DMS53 (cell line): ENCODE measurements at places on chromosomes 3 and 15.

DNA sequence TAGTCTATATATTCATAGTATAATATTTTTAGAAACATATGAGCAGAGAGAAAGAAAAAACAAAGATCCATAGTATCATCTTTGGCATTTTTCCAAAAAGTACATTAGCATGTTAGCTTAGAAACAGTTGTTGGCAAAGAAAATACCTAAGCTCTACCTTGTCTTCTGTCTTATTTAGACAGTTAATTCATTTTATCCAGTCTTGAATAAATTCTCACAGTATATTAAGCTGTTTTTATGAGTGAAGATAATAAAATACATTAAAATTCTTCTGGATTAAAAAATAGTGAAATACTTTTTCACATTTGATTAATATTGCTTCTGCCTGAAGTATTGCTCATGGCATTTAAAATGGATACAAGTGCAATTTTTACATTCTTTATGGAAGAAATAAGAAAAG is 145.2 kb downstream of the ZIC1 start:
- DNase-seq = no peak

- DNase-seq = no peak
Observed at GRCh38 chr3:126530171-126531050, 6.5 kb downstream of the CHST13 start.

DNA sequence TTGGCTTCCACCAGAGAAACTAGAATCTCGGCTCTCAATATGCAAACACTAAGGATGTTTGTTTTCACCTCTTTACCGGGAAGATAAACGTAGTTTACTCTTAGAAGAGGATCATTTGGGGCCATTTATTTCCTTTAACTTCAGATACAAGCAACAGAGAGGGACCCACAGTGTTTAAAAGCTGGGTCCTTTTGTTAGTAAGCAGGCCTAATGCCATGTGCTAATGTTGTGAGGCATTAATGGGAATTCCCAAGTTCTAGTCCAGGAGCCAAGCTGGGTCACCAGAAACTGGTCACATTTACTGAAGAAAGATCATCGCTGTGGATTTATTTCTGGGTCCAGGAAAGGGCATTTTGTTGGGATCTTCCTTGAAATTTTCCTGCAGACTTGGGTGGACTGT is 78.1 kb upstream of the ADAMTS9 start:
- DNase-seq = no peak

GRCh38 chr3:9837701-9838582 is 5.9 kb downstream of the RPUSD3 start:
- DNase-seq = no peak

DNA sequence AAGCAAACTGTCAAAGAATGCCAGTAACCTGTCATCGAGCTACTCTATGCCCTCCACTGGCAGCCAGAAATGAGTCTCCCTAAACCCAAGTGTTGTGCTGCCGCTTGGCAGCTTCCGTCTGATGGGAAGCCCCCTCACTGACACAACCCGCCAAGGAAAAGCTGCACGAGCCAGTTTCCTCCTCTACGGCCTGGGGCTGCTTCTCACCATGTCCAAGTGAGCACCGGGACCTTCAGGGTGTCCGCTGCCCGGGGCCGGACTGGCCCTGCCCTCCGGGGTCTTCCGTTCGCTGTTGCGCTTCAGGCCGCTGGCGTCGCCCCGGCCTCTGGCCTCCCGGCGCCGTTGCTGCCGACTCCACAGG is 490 bp downstream of the TOMM70 start:
- peak; percentile 54 for DNase-seq

- no peak for DNase-seq
Observed at GRCh38 chr3:163863146-163863545, 1215.2 kb downstream of the SI start.

- no peak for DNase-seq
Observed at GRCh38 chr3:140166861-140167599, 232.0 kb downstream of the CLSTN2 start.

DNA sequence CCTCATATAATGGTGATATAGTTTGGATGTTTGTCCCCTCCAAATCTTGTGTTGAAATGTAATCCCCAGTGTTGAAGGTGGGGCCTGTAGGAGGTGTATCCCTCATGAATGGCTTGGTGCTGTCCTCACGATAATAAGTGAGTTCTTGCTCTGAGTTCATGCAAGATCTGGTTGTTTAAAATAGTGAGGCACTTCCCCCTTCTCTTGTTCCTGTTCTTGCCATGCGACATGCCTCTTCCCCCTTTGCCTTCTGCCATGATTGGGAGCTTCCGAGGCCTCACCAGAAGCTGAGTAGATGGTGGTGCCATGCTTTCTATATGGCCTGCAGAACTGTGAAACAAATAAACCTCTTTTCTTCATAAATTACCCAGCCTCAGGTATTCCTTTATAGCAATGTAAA is 39.2 kb downstream of the REC114 start:
- DNase-seq = no peak

GRCh38 chr3:25038922-25039321 is 389.1 kb upstream of the RARB start:
- DNase-seq = no peak

DNA sequence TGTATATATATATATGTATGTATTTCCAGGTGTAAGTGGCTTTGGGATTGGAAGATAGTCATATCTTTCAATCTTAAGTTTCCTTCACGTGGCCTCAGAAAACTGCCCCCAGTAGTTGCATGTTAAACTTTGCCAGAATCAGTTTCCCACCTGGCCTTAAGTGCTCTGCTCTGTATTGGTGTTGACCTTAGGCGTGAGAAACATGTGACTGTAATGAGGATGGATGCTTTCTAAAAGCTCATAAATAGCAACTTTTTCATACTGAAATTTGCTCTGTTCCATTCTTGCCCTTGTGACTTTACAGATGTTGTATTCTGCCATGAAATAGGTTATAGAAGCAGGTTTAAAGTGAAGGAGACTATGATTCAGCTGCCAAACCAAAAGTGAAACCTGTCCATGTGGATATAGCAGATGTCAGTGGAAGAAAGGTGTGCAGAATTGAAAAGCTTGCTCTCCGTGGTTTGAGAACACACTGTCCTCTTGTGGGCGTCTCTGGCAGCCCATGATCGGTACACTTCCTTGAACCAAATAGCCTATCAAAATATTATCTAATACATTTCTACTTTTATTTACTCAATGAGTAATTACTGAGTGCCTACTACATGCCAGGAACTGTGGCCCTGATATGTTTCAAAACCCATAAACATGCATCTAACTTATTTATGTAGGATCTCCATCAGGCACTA is 15.8 kb downstream of the SCG5 start:
- DNase-seq = peak; percentile 54

DNA sequence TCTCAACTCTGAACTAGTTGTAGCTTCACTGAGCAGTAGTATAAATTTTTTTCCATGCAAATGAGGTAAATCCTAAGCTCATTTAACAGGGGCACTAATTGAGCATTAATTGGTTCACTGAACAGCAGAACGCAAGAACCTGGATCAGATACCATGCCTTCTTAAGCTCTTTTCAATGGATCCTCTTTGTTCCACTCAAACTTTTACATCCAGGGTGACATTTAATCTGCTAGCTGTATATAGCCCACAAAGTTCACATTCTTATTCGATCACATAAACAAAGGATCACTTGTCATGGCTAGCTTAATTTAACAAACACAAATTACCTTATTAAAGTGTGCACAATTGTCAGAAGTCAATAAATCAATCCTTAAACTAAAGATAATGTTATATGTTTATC is 281.6 kb downstream of the CNTN6 start:
- DNase-seq = no peak

- no peak for DNase-seq
Observed at GRCh38 chr3:124048967-124049798, 57.3 kb upstream of the ROPN1 start.

GRCh38 chr3:11415099-11415498 is 142.9 kb downstream of the ATG7 start:
- no peak for DNase-seq

- DNase-seq = no peak
Observed at GRCh38 chr3:25603703-25604102, 61.0 kb downstream of the TOP2B start.

DNA sequence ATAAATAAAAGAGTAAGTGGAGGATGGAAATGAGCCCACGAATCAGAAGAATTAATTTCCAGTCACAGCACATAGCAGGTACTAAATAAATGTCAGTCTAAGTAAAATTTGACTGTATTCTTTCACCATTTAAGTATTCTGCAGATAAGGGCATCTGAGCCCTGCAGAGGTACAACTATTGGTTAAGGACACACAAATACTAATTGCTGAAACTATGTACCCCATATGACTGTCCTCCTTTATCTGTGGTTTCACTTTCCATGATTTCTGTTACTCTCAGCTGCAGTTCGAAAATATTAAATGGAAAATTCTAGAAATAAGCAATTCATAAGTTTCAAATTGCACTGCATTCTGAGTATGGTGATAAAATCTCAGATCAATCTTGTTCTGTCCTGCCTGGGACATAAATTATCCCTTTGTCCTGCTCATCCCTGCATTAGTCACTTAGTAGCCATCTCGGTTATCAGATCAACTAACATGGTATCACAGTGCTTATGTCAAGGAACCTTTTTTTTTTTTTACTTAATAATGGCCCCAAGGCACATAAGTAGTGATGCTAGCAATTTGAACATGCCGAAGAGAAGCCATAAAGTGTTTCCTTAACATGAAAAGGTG is 95.1 kb downstream of the LSAMP start:
- no peak for DNase-seq

GRCh38 chr15:98444138-98444537 is 204.2 kb upstream of the IGF1R start:
- no peak for DNase-seq

DNA sequence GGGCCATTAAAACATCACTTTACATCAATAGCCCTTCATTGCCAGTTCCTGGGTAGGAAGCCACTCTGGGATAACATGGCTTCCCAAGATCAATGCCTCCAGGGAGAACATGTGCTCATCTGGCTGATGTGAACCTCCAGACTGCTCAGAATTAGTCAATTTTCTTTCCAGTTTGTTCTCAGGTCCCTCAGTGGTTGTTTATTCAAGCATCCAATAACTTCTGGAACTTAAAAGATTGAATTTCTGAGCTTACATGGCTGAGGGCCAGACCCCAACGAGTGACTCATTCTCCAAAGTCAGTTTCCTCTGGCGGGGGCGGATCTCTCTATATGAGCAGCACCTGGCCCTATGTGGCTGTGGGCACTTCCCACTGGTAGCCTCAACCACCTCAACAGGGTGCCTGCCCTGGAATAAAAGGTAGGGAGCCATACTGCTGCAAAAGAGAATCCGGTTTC is 34.0 kb downstream of the LYZL4 start:
- DNase-seq = peak; percentile 18

DNA sequence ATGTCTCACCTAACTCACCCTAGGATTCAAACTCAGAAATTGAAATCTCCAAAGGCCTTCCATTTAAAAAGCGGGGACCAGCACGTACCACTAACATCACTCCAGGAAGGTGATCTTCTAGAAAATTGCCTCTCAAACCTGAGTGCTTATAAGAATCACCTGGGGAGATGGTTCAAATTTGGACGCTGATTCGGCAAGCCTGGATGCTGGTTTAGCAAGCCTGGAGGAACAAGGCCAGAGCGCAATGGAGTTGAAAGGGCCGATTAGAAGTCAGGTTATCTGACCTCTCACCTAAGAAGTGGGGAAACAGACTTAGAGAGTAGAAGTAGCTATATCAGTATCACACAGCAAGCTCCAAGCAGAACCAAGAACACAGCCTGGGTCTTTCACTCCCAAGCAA is 68.2 kb downstream of the SSUH2 start:
- no peak for DNase-seq

GRCh38 chr3:84194029-84194428 is 764.8 kb upstream of the CADM2 start:
- DNase-seq = no peak

GRCh38 chr15:57495041-57495440 is 96.7 kb upstream of the MYZAP start:
- DNase-seq = peak; percentile 13

GRCh38 chr3:49715611-49716121 is 3.8 kb downstream of the AMIGO3 start:
- DNase-seq = no peak

DNA sequence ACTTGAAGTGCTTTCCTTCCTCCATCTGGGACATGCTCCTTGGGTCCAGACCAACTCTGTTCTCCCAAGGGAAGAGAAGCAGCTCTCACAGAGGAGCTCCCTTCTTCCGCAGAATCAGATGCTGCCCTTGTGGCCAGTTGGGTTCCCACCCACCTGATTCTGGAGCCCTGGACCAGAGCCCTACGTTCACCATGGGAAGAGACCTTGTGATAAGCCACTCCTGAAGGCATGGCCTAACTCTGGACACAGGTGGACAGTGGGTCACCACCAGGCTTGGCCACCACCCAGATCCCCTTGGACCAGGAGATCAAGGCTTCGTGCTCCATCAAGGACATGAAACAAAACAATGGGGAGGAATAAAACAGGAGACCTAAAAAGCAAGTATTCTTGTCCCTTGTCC is 172.2 kb downstream of the RPLP1 start:
- DNase-seq = no peak

- DNase-seq = no peak
Observed at GRCh38 chr3:8403996-8404395, 97.6 kb upstream of the LMCD1 start.

- DNase-seq = peak; percentile 18
Observed at GRCh38 chr15:66389859-66390381, 3.2 kb downstream of the MAP2K1 start.

DNA sequence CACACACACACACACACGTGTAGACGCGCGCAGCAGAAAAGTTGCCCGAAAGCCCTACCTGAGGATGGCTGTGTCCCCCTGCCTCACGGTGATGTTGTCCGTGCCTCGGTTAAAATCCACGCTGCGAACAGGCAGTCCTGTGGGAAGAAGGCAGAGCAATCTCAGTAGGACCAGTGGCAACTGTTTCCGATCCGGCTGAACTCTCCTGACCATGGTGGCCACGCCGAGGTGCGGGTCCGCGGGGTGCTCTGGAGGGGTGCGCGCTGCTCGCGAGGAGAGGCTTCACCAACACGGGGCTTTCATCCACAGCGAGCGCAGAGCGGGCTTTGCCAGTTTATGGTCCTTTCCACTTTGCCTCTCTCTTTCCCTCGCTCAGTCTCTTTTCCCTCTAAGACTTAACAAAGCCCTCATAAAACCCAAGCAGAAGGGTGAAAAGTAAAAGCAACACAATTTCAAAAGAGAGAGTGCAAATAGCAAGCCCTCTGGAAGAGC is 422 bp downstream of the LSAMP start:
- DNase-seq = peak; percentile 58

DNA sequence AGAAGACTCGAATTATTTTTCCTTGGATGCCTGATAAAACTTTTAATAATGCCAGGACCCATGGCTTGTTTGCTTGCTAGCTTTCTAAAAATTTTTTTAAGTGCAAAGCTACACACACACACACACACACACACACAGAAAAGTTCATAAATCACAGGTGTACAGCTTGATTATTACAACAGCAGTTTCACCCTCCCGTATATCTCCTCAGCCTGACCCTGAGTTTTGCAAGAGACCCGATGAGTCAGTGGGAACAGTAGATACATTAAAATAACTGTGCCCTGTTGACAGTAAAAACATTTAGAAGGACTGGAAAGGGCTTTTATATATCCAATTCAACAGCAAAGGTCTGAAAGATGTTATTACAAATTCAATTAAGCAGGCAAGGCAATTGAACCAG is 46.7 kb downstream of the EMC4 start:
- no peak for DNase-seq

DNA sequence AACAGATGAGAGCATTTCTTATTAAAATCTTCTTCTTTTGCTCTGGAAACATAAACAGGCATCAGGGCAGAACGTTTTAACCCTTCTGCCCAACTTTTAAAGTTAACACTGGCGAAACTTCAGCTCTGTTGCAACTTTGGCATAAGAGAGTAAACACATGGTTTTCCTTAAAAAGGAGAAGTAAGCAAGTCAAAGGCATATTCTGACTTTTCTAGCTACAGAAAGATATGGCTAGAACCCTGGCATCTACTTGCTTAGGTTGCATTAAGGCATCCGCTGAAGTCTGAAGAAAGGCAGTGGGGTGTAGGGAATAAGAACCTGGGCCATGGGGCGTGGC is 13.3 kb upstream of the IL16 start:
- DNase-seq = no peak
